Cerebellum (tissue), 4 donors: ENCODE measurements at places on chromosomes 5 and 9. TPM values are rescaled to one million over a fixed set of nuclear protein-coding genes. Genes with fewer than 3 reads are reported as not detected.

DNA sequence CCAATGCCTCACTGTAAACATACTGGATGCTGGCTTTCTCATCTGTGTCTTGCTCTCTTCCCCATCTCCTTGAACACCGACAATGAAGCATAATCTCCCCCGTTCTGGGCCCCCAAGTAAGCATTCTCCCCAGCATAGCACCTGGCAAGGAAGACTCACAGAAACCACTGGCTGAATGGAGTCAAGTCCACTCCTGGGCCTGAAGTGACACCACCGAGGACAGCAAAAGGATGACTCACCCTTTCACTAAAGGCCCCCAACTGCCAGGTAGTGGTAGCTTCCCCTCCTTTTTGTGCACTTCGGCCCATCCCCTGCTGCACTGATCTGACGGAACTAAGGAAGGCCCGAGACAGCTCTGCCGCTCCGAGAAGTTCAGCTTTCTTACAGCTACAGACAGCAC, 9.4 kb downstream of the VDAC1 start:
- DNase-seq: no peak

DNA sequence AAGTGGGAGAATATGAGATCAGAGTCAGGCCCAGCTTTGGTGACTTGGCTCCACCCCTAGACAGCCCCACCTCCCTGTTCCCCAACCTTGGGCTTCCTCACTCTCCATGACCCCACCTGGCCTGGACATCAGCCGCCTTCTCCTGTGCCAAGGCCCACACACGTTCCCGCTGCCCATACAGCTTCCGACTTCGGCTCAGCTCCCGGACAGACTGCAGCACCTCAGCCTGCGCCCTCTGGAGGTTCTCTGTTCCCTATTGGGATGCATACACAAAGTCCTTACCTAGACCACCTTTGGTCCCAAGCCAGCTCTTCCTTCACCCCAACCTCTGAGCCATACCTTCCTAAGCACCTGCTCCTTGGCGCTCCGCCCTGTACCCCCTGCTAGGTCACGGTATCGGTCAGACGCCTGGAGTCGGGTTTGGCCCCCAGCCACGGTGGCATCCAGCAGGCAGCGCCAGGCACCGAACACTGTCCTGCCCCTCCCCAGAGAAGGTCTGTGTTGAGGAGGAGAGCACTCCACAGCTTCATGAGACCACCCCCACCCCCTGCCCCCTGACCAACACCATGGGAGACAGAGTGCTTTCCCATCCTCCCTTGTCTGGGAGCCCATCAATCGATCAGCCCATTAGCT, 2.0 kb downstream of the FCHSD1 start:
- DNase-seq: no peak

DNA sequence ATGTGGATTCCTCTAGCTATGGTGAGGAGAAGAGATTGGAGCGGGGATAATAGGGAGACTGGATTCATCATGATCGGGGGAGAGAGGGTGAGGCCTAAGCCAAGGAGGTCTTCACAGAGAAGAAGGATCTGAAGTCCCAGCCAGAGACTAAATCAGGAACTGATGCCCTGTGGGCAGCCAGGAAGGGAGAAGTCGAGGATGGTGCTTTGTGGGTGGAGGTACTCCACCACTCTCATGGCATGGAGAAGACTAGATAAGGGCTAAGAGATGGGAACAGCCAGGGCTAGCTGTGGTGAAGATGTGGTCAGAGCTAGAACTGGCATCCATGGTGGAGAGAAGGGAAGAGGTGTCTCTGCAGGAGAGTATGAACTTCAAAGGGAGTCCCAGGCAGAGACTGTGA, 3.0 kb upstream of the RGS14 start:
- no peak for DNase-seq

DNA sequence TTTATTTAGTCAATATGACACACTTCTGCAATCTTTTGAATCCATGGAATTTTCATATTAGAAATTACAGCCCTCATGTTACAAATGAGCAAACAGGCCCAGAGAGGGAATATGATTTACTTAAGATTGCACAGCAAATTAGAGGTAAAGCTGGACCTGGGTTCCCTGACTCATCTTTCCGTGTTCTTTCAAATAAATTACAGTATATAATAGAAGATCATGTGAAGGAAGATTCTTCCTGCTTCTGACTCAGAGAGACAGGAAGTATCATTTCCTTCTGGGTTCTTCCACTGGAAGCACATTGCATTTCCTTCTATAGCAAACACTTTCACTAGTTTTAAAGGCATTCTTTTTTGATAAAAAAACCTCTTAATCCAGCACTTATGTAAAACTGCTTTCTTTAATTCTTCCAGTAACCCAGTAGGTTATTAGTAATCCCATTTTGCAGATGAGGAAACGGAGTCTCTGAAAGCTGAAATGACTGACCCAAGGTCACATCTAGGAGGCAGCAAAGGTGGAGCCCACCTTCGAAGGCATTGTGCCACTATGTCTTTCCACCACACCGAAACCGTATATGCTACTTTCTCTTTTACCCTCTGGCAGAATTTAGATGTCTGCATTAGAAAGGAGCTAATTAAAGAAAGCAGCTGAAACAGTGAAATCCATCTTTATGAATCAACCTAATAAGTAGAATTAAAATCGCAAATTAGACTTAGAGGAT, 566.7 kb upstream of the KLF4 start:
- DNase-seq: no peak

DNA sequence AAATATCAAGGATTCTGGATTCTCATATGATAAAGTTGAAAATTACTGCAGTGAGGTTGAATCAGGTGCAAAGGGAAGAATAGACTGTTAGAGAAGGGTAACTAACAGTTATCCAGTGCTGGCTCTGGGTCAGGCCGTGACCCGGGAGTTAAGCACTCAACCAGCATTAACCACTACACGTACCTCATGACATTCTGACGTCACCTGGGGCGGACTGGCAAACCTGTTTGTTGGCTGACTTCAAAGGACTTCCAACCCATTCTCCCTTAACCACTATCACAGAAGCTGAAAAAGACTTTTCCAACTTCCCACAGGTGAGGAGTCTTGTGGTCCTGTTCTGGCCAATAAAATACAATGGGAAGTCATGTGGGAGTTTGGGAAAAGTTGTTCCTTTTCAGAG, 268.9 kb downstream of the ENC1 start:
- no peak for DNase-seq

DNA sequence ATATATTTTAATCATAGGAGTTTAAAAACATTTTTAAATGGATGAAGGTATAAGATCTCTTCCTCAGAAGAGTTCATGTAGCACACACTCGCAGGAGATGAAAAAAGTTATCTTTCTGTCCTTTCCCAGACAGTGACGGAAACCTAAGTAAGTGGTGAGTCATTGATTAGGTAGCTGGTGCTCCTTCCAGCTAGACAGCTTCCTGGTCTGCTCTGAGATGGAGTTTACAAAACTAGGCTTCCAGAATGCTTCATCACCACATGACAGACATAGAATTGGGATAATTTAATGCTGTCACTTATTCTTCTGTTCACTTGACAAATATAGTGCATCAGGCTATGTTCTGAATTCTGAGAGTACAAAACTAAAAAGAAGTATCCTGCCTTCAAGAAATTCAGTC, 2393.0 kb upstream of the C9orf72 start:
- DNase-seq: no peak

DNA sequence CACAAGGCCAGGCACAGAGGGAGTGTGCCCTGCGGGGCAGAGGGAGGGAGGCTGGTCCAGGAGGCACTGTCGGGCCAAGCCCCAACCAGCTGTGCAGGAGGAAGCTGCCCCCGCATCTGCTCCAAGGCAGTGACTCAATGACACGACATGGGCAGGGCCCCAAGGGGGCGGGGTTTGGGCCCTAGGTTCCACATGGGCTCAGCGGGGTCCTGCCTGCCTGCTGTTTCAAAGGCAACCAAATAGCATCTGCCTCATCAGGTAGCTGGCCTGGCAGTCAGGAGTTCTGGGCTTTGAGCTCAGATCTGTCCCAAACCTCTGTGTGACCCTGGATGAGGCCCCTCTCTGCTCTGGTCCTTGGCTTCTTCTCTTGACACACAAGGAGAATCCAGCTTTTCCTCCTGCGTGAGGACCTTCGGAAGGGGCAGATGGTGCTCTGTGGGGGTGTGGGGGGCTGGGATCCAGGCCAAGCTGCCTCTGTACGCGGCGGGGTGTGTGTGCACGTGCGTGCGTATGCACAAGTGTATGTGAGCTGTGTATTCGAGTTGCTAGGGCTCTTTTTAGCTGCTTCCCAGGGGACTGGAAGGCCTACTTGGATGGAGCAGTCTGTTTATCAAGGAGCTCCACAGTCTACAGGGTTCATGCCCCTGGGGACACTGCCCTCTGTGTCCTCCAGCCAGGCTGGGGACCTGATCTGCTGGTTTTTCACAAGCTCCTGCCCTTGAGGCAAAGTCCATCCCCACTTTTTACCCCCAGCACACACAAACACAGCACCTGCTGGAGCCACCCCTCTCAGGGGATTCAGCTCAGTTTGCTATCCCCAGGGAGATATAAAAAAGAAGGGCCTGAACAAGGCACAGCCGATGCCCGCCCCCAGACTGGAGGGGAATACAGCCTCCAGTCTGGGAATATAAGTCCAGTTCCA, 138.9 kb downstream of the RGS3 start:
- peak; percentile 23 for DNase-seq

GABRA6 gene
- total RNA-seq: 4.4 TPM

DNA sequence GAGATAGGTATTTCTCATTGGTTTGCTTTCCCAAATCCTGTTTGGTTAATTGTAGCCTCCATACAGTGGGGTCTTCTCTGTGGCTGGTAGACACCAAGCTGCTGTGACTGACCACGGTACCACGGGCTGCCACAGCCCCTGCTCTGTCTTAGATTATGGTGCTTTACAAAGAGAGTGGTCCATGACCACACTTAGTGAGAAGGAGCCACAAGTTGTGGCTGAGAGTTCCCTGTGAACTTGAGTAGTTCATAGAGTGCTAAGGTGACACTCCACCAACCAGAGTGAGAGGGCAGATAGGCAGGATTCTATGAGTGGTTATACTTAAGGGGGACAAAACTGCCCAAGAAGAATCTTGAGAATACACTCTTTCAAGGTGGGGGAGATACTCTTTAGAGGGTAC, 25.8 kb upstream of the ZBTB34 start:
- DNase-seq: no peak

DNA sequence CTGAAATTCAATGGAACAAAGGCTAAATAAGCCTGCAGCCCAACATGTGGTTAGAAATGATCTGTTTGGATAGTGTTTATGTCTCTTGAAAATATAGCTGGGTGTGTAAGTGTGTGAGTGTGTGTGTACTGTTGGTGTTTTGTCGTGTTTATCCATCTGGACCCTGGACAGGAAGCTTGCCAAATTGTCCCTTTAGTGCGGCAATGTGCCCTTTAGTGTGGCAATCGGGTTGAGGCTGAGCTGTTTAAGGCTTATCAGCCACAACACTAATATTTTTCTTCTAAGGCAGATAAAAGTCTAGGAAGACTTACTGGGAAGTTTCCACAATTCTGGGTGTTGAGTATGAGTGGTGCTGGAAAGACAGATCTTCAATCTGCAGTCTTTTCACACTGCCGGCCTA, 180.2 kb downstream of the YTHDC2 start:
- no peak for DNase-seq

DNA sequence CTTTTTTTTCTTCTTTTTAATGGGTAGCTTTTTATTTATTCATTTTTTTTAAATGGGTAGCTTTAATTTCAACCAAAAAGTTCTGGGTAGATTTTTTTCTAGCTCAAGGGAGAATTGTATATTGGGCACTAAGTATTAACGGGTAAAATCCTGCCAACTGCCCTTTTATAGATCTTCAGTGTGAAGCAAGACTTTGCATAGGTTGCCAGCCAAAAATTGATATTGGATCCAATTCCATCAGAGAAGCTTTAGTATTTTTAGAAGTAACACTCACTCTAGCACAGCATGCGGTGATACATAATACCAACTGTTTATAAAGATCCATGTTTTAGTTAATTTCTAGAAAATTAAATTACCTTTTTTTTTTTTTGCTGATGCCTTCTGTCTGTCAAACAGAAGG, 49.8 kb downstream of the SH3GL2 start:
- no peak for DNase-seq

TAF11L5 gene
- total RNA-seq: not detected

LRRC14B gene
- 0.36 TPM for total RNA-seq

DNA sequence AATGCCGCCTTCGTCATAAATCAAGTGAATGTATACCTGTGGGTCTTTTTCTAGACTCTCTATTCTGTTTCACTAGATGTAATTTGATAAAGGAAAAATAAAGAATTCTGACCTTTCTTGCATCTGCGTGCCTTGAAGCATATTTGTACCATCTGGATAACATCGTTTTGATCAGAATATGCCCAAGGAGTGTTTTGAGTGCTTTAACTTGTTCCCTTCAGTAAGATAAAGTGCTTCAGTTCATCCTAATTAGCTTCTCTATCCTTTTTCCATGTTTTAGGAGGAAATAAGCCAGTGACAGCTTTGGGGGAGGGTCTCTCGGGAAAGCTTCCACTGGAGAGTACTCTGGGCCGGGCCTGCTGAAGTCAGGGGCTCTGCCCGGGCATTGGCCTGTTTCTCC, 113.5 kb upstream of the DAP start:
- no peak for DNase-seq

NPR3 gene
- total RNA-seq: 3.6 TPM

SHROOM1 gene
- total RNA-seq: 2.4 TPM

DNA sequence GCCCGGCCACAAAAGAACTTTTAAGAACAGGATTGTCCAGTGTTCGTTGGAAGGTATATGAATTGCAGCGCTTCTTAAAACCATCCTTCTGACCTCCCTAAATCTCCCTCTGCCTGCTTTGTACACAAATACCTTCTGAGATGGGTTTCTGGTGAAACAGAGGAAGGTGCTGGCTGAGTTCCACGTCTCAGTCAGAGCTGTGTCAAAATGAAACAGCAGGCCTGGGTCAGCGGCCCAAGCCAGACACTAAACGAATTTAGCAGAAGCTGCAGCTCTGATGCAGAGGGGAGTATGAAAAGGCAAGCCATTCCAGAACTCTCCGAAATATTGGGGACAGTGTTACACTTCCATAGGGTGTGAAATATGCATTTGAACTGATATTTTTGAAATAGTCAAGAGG, 37.8 kb upstream of the CRB2 start:
- DNase-seq: peak; percentile 21

TXNDC8 gene
- not detected for total RNA-seq

- no peak for DNase-seq
Observed at GRCh38 chr5:89556215-89556913, 673.4 kb upstream of the MEF2C start.

FBXW2 gene
- 51.5 TPM for total RNA-seq

DNA sequence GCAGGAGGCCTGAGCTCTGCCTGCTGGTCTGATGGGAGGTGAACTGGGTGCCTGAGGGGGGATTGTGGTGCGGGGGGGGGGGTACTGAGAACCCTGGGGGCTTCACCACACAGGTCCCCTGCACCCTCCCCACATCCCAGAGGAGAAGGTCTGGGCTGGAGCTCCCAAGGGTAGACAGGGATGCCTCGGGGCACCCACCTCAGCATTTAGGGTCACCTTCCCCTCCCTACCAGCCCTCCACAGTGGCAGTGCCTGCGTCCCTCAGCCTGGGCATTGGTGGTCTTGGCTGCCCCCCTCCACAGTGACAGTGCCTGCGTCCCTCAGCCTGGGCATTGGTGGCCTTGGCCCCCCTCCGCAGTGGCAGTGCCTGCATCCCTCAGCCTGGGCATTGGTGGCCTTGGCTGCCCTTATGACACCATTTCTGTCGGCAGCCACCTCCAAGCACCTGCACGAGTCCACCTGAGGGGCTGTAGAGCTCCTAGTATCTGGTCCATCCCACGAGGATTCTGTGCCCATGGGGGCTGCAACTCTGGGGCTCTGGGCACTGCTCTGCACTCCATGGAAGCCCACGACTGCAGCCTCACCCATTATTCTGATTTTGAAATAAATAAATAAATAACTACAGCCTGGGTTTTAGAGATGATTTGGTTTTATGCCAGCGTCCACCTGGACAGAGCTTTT, 21.5 kb downstream of the NKD2 start:
- no peak for DNase-seq

SPAAR gene
- total RNA-seq: 1.1 TPM

- peak; percentile 67 for DNase-seq
Observed at GRCh38 chr9:35736201-35736633, 3.8 kb downstream of the CREB3 start.
